CD4-positive, alpha-beta T cell treated with Interleukin-17A for 4 hours (primary cell): ENCODE measurements at places on chromosomes 6 and 20.

DNA sequence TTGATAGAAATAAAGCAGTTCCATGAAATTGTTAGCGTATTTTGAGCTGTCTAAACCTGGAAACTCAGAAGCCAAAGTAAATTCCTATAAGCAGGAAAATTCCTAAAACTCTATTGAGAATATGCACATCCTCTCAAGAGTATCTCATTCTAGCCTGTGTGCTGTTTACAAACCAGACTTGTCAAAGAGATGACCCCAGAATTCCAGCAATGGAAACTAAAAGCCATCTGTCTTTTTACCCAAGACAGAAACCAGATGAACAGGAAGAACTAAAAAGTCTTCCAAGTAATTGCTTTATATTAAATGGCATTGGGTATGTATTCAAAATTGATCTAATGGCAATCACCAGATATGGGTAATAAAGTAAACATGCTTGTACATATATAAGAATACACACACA is 92.6 kb downstream of the COL19A1 start:
- DNase-seq, result no peak

DNA sequence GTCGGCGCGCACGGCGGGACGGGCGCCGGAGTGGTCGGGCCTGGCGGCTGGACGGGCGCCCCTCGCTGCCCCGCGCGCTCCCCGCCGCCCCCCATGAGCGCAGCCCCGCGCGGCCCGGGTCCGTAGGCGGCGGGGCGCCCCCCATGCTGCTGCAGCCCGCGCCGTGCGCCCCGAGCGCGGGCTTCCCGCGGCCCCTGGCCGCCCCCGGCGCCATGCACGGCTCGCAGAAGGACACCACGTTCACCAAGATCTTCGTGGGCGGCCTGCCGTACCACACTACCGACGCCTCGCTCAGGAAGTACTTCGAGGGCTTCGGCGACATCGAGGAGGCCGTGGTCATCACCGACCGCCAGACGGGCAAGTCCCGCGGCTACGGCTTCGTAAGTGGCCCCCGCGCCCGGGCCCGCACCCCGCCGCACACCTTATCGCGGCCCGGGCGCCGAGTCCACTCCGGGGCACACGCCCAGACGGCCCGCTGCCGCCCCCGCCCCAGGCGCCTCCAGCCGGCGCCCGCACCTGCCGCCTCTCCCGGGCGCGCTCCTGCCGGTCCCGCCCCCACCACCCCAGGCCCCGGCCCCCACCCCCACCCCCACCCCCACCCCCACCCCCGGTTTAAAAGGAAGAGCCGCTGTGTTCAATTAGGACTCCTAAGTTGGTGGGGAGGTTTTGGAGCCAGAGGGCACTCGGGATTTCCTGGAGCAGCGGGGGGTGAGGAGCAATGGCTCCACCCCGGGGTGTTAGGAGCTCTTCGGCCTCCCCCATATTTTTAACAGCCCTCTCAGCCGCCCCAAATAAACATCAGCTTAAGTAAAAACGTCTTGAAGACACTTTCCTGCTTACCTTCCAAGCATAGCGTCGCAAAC is 474 bp downstream of the RBM38 start:
- peak; percentile 43 for DNase-seq

- DNase-seq, result no peak
These were observed 15.3 kb downstream of the RAB5IF start for GRCh38 chr20:36620917-36621316.

GRCh38 chr6:42704251-42704936 is 18.0 kb downstream of the PRPH2 start:
- DNase-seq, result no peak

DNA sequence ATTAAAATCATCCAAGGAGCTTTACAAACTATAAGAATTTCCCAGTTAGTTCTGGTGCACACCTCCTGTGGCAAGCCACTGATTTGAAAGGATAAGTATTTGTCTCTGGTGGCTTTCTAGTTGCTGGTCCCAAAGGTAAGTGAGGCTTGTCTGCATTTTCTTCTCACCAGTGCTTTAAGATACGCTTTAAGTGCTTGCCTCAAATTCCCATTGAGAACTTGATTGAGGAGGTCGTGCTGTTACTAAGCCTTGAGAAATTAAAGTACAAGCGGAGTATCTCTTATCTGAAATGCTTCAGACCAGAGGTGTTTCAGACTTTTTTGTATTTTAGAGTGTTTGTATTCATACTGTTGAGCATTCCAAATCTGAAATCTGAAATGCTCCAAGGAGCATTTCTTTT is 29.9 kb upstream of the MYO6 start:
- no peak for DNase-seq

DNA sequence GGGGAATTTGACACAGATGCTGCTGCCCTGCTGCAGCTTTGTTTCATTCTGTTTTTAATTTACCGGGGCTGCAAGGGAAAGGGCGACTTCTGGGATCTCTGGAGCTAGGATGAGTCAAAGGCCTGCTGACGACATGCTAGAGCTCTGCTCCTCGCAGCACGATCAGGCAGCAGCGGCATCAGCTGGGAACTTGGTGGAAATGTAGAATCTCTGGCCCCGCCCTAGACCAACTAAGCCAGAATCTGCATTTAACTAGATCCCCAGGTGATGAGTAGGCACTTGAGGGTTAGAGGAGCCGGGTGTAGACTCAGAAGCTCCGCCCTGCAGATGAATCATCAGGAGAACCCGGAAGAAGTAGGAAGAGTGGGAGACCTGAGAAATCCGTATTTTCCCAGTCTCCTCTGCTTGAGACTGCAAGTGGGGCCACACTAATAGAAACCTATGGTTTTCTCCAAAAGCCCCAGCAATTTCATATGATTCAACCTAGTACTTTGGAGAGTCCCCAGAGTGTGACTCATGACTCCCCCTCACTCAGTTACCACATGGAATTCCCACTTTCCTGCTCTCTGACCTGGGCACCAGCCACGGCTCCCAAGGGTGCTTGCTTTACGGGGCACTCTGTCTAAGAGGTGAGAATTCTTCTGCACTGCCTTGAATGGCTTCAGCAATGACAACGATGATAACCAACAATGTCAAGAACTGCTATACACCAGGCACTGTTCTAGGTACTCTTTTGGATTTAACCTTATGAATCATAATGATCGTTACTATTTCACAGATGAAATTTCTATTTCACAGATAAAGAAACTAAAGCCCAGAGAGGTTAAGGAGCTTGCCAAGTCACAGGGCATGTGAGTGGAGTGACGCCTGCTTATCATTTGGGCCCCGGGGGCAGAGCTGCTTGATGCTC is 18.1 kb downstream of the TUBB2B start:
- peak; percentile 39 for DNase-seq

DNA sequence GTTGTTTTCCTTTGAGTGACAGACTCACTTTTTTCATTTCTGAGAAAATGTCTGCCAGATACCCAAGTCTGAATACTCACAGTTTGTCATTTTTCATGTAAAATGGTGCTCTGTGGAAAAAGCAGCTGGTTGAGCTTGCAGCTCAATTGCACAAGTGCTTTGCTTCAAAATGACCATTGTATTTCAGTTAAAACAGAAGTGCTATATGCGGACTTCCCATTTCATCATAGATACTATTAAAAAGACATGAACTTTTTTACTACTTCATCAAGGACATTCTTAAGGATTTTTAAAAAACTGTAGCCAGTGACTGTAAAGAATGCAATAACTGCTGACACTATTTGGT is 61.5 kb downstream of the KCNS1 start:
- DNase-seq, result no peak

- no peak for DNase-seq
These were observed 145.2 kb upstream of the CITED2 start for GRCh38 chr6:139519571-139520031.

DNA sequence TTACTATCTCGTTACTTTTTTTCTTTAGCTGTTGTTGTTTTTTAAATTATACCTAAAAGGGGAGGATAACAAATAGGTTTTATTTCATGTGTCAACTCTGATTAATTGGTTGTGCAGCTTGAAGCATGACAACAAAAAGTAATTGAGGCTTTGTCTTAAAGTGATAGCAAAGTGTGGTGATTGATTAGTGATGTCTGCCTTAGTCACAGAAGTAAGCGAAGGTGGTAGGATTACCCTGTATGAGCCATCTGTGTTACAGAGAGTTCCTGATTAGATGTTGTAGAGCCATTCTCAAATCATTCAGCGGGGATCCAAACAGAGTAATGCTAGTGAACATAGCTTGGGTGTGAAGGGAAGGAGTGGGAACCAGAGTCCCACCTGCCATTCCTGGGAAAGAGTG is 14.4 kb upstream of the MRPS10 start:
- DNase-seq, result no peak

- no peak for DNase-seq
These were observed 8.7 kb downstream of the DNAAF9 start for GRCh38 chr20:3398681-3399252.

GRCh38 chr6:111652156-111652555 is 46.5 kb upstream of the TRAF3IP2 start:
- DNase-seq, result no peak

DNA sequence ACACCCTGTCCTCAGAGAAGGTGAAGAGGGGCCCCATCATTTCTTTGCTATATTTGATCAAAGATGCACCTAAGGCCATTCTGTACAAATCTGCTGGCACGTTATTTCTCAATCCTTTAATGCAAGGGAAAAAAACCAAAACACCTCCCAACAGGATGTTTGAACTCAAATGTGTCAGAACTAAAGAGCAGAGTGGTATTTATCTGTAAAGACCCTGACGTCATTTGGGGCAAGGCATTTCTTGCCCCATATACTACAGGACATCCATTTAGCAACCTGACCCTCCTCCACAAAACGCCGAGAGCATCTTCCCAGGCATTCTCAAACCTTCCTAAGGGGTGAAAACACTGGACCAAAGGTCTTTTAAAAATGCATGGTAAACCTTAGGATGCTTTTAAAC is 50.8 kb downstream of the ZMYND8 start:
- no peak for DNase-seq

DNA sequence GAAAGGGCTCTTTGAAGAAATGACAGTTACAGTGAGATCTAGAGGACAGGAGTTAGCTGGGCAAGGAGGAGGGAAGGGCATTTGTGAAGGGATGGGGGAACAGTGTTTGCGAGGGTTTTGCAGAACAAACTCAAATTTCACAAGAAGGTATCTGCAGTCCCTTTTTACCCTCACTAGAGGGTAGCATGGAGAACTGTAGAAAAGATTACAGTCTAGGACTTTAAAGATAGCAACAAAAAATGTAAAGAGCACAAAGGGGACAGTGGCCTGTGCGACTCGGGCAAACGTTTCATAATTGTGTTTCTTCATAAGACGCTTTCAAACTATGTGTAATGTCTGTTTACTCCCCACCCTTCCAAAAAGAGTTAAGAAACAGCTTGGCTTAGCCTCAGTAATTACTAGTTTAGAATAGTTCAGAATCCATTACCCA is 21.2 kb upstream of the ASXL1 start:
- DNase-seq, result no peak

DNA sequence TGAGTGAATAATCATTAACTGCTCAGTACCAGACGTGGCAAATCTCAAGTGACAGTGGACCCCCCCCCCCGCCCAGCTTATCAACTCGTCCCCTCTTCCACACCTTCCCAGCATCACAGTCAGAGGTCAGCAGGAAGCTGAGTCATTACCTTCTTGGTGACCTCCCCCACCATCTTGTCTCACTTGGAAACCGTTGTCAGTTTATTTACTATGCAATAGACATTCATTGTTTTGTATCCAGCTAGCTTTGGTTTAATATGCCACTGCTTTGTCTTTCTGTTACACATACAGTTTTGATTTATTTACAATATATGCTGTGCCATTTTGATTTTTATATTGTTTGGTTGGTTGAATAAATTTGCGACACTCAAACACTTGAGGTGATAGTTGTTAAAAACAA is 158.1 kb downstream of the QKI start:
- DNase-seq, result no peak

GRCh38 chr6:100877851-100878250 is 3.3 kb downstream of the ASCC3 start:
- DNase-seq, result no peak

DNA sequence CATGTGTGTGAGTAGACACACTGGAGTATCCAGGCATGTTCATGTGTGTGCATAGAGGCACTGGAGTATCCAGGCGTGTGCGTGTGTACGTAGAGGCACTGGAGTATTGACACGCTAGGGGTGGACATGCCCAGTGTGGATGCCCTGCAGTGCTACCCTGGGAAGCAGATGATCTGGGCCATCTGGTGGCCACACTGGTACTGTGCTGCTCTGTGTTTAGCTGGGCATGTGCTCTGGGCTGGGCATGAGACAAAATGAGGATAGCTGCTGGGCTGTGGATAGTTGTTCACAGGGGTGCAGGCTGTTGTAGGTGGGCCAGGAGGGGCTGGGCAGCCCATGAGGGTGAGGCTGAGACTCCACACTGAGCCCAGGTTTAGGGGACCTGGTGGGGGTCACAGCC is 24.0 kb upstream of the NPBWR2 start:
- no peak for DNase-seq

GRCh38 chr20:44460795-44461141 is 14.9 kb upstream of the TTPAL start:
- DNase-seq, result peak; percentile 19

DNA sequence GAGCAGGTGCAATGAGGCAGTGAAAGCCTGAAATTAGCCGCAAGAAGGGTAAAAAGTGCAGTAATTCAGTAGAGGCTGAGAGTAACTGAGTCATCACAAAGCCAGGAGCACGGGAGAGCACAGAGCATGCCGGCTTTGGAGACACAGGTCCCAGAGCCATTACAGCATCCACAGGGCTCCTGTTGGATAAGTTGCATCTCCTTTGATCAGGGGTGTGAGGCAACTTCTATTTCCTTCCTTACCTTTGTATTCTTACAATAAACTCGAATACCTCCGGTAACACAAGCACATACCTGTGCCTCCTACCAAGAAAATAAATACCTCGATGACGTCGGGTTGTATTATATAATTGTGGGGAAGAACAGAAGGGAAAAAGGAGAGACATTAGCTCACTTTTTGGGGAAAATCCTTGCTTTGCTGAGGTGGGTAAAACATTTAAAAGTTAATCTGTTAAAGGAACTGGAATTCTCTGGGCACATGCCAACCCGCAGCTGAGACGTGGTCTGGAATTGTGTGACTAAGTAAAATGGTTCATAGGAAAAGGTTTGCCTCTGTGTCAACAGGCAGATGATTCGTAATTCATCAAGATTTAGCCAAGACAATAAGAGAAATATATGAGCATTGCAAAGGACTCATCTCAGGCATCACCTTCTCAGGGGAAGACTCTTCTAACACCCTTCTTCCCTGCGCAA is 360.7 kb upstream of the ZFP64 start:
- no peak for DNase-seq

DNA sequence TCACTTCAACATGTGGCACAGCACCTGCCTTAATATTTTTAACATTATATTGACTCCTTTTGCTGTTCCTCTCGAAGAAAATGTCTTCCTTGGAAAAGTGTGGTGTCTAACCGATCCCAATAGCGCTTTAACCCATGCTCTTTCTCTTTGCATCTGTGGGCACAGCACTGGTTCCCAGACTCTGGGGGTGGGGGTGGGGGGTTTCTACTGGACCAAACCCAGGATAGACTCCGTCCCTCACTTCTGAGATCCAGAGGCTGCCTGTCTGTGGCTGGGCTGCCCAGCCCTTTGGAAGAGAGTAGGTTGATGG is 3.9 kb upstream of the ZNF292 start:
- no peak for DNase-seq

- DNase-seq, result no peak
These were observed 102.9 kb downstream of the EDN1 start for GRCh38 chr6:12393100-12393499.
